ENCODE measurements at places on chromosomes 3 and 15.

GRCh38 chr3:77595371-77595870 lies 555.5 kb downstream of the ROBO2 start:
- no peak overlapping the region for H3K27ac ChIP-seq
- no peaks in the 10 kb centered on the region for H3K36me3 ChIP-seq
- no peaks in the 10 kb centered on the region for H3K27me3 ChIP-seq
- no peak overlapping the region for H3K4me3 ChIP-seq
- no peaks in the 10 kb centered on the region for H3K4me1 ChIP-seq
- no peak for DNase-seq

DNA sequence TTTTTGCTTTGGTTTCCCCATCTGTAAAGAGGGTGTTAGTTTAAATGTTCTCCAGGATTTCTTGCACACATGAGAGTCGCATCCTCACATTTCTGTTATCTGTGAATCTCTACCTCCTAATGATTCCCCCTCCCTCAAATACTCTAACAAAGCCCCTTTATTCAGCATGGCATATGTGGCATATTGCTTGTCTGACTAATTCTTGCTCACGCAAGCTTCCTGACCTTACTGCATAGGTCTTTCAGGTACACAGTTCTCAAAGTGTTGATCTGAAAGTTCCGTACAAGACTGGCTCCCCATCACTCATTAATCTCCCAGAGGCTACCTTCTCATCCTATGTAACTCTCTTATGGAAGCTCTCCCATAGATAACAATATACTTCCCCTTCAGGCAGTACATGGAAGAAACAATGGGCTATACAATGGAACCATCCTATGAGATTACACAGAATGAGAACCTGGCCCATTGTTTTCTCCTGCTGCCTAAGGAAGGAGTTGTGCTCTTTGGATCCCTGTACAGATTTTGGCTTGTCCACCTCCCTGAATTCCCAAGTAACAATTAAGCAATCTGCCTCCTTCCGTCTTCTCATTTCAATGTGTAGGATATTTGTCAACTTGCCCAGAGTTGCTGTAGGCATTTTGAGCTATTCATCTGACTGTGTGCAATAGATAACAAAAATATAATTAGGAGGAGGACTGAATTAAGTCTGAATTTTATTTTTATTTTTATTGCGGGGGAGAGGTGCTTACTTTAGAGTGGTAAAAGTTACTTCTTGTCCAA lies 51.0 kb downstream of the PPARG start:
- no peak overlapping the region for H3K4me3 ChIP-seq
- H3K36me3 ChIP-seq = no peaks in the 10 kb centered on the region
- H3K4me1 ChIP-seq = peaks cover 20% of the 10 kb centered on the region
- H3K27ac ChIP-seq = no peak overlapping the region
- DNase-seq = no peak

- no peaks in the 10 kb centered on the region for H3K4me1 ChIP-seq
- no peak overlapping the region for H3K4me3 ChIP-seq
- no peak for DNase-seq
- H3K27ac ChIP-seq = no peak overlapping the region
- peaks cover 47% of the 10 kb centered on the region for H3K27me3 ChIP-seq
- peaks cover 1% of the 10 kb centered on the region for H3K36me3 ChIP-seq
Measured at GRCh38 chr15:71666763-71667620, 143.4 kb upstream of the NR2E3 start.

GRCh38 chr3:159234306-159234705 lies 432.5 kb downstream of the MFSD1 start:
- no peak for DNase-seq
- no peak overlapping the region for H3K27ac ChIP-seq
- H3K27me3 ChIP-seq = no peaks in the 10 kb centered on the region
- H3K4me3 ChIP-seq = no peak overlapping the region

DNA sequence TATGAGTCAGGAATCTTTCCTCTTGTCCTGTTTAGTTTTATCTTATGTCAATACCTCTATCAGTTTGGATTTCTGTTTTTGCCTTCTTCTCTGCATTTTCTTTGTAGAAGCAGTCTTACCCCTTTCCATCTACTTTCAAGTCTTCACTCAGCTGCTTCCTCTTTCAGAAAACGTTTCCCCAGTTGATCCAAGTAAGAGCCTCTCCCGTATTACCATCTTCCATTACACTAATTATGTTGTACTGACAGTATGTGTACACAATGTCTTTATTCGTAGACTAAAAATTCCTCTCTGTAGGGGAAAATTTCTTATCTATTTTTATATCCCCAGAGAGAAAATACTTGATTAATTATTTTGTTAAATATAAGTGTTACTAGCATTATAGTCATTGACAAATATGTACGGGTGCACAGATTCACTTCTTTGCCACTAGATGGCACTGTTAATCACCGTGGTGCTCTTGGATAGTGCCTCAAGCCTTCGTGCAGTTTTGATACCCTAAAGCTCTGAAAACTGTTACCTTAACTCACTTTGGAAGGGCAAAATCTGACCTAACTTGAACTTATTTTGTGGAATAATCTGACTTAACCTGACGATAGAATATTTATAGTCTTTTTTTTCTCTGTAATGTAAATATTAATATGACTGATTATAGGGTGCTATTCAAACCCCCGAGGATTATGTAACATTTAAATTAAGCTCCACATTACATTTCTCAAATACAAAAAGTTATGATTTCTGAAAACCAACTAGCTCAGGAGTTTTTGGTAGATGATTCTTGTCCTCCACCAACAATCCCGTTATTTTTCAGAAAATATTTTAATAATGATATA lies 74.2 kb upstream of the POU1F1 start:
- H3K27me3 ChIP-seq = peaks cover 3% of the 10 kb centered on the region
- H3K36me3 ChIP-seq = no peaks in the 10 kb centered on the region
- DNase-seq = no peak
- no peak overlapping the region for H3K27ac ChIP-seq
- H3K4me1 ChIP-seq = no peaks in the 10 kb centered on the region

- peaks cover 4% of the 10 kb centered on the region for H3K36me3 ChIP-seq
- H3K27ac ChIP-seq = peak overlapping the region; percentile 47
- no peak overlapping the region for H3K4me3 ChIP-seq
- peaks cover 8% of the 10 kb centered on the region for H3K27me3 ChIP-seq
Measured at GRCh38 chr3:127799476-127800222, 22.7 kb downstream of the MGLL start.

DNA sequence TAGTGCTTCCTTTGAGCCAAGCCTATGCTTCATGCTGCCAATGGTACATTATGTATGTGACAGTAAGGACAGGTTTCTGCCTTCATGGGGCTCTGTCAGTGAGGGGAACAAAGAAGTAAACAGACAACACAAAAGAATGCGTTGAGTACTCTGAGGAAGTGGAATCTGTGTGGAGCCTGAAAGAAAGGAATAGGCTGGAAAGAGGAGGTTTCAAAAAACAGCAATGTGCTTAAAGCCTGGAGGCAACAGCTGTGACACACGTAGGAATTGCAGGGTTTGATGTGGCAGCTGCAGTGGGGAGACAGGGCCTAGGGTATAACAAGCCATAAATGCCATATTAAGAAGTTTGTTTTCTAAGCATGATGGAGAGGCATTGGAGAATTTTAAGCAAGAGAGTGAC lies 316.7 kb downstream of the CLSTN2 start:
- no peaks in the 10 kb centered on the region for H3K36me3 ChIP-seq
- H3K4me3 ChIP-seq = no peak overlapping the region
- no peaks in the 10 kb centered on the region for H3K27me3 ChIP-seq
- no peaks in the 10 kb centered on the region for H3K4me1 ChIP-seq

GRCh38 chr3:134144694-134145093 lies 106.0 kb downstream of the RYK start:
- H3K36me3 ChIP-seq = no peaks in the 10 kb centered on the region
- no peak overlapping the region for H3K27ac ChIP-seq

GRCh38 chr15:80325206-80325605 lies 73.2 kb upstream of the CTXND1 start:
- no peak for DNase-seq
- H3K27ac ChIP-seq = no peak overlapping the region
- H3K4me1 ChIP-seq = no peaks in the 10 kb centered on the region
- H3K36me3 ChIP-seq = no peaks in the 10 kb centered on the region
- H3K4me3 ChIP-seq = no peak overlapping the region

GRCh38 chr3:10273702-10274305 lies 18.9 kb downstream of the GHRL start:
- no peak for DNase-seq
- peaks cover 21% of the 10 kb centered on the region for H3K4me1 ChIP-seq
- peaks cover 58% of the 10 kb centered on the region for H3K36me3 ChIP-seq
- H3K4me3 ChIP-seq = no peak overlapping the region
- H3K27ac ChIP-seq = no peak overlapping the region

DNA sequence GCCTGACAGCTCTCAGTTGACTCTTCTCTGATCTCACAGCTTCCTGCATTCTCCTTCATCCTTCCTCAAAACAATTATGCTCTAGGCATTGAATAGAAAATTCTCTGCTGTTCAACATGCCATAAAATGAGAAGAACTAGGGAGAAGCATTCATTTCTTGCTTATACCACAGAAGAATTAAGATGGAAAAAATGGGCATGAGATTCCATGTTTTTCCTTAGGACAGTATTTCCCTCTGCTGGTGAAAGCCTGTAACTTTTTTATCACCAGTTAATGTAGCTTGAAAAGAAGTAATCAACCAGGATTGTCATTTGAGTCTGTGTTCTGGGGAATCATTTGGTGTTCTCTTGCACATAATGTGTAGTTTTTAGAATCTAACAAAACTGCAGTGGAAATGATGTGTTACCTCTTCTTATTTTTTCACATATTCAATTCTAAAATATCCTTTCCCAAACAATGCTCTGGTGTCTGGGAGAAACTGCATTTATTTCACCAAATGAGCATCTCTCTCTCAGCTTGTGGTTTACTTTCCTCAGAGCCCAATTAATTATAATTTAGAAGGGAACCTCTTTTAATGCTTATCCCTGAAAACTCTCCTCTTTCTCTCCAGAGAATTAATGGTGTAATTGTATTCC lies 92.8 kb upstream of the DCBLD2 start:
- H3K4me3 ChIP-seq = no peak overlapping the region
- H3K27ac ChIP-seq = no peak overlapping the region
- H3K4me1 ChIP-seq = no peaks in the 10 kb centered on the region
- no peaks in the 10 kb centered on the region for H3K36me3 ChIP-seq

DNA sequence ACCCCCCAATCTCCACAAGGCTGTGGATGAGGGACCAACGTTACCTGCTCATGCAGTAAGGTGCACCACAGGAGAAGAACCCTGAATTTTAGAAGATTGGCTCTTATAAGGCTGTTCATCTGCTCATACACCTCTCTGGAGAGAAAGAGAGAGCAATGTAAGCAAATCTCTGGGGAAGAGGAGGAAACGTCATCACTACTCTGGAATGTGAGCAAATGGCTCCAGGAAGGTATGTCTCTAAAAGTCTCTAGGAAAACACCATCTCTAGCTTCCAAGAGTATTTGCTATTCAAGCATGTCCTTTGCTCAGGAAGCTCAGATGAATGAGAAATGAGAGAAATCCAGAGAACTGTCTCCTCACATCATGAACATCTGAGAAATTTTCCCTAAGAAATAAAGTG lies 235.4 kb downstream of the TBL1XR1 start:
- peaks cover 3% of the 10 kb centered on the region for H3K4me1 ChIP-seq
- H3K27ac ChIP-seq = no peak overlapping the region
- no peak overlapping the region for H3K4me3 ChIP-seq

GRCh38 chr15:74398183-74398582 lies 30.7 kb upstream of the CYP11A1 start:
- H3K4me3 ChIP-seq = no peak overlapping the region
- no peaks in the 10 kb centered on the region for H3K27me3 ChIP-seq
- H3K4me1 ChIP-seq = peaks cover 60% of the 10 kb centered on the region

- no peak overlapping the region for H3K4me3 ChIP-seq
- no peak for DNase-seq
- no peaks in the 10 kb centered on the region for H3K27me3 ChIP-seq
- H3K36me3 ChIP-seq = peaks cover 2% of the 10 kb centered on the region
- H3K27ac ChIP-seq = no peak overlapping the region
Measured at GRCh38 chr3:129695230-129695629, 88.8 kb upstream of the PLXND1 start.

DNA sequence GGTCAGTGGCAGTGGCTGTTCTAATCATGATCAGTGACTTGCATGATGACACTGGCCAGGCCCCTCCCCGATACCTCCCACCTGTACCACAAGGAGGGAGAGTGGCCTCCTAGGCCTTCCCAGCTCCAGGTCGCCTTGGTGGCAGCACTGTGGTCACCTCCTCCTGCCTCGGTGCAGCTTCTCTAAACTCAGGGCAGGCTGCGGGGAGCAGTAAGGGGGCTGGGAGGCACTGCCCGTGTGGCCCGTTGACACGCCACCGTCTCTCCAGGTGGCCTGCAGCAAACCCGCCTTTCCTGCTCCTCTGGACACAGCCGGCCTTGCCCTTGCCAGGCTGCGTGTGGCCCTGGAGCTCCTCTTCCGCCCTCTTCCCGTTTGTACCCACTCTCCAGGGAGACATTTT lies 184.1 kb downstream of the XXYLT1 start:
- H3K36me3 ChIP-seq = no peaks in the 10 kb centered on the region
- no peak overlapping the region for H3K27ac ChIP-seq
- H3K4me3 ChIP-seq = no peak overlapping the region
- DNase-seq = no peak
- peaks cover 4% of the 10 kb centered on the region for H3K27me3 ChIP-seq
- peaks cover 3% of the 10 kb centered on the region for H3K4me1 ChIP-seq

DNA sequence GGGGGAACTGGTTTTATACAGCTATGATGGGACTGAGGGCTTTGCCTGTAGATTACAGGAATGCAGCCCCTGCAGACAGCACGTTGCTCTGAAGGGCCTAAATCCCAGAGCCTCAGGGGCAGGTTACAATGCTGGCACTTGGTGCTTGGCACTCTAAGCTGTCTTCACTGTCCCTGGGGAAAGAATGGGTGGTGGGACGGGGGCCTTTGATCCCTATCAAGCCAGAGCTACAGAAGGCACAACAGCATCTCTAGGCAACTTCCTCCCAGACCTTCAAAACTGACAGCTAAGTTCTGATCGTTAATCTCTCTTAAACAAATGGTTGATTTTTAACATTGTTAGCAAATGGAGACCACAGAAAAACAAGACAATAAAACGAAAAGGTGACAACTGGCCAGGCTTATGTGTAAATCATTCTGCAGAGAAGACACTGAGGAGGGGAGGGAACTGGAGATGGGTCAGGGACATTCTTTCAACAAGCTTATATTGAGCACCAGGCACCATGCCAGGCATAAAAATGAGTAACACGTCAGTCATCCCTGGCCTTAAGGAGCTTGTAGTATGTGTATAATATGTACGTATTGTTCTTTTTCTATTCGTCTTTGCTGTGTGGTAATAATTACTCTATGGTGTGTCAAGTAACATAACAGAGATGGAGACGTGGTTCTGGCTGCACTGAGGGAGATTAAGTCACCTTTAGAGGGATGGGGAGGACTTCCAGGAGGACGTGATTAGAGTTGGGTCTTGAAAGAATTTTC lies 49.1 kb downstream of the CA12 start:
- no peak overlapping the region for H3K4me3 ChIP-seq
- no peaks in the 10 kb centered on the region for H3K27me3 ChIP-seq
- H3K4me1 ChIP-seq = no peaks in the 10 kb centered on the region
- no peak for DNase-seq
- H3K27ac ChIP-seq = no peak overlapping the region

- H3K4me1 ChIP-seq = no peaks in the 10 kb centered on the region
- H3K36me3 ChIP-seq = no peaks in the 10 kb centered on the region
- no peak overlapping the region for H3K4me3 ChIP-seq
- H3K27ac ChIP-seq = no peak overlapping the region
- no peak for DNase-seq
Measured at GRCh38 chr3:140341203-140341602, 336.7 kb upstream of the TRIM42 start.

Measured in T-helper 2 cell treated with Interferon-gamma antibody and Interleukin-4, amounts not matched to agents 5 μg/mL and 100 μg/mL, for 36 hours (primary cell).